ENCODE measurements at places on chromosomes 2 and 18. TPM values are rescaled to one million over a fixed set of nuclear protein-coding genes. Genes with fewer than 3 reads are reported as not detected.

Gene SULT1C2
- total RNA-seq = not detected

- H3K36me3 ChIP-seq = no peaks in the 10 kb centered on the region
- no peak overlapping the region for H3K27ac ChIP-seq
- H3K27me3 ChIP-seq = no peaks in the 10 kb centered on the region
Observed at GRCh38 chr2:68316111-68316510, 3.6 kb downstream of the CNRIP1 start.

- no peaks in the 10 kb centered on the region for H3K27me3 ChIP-seq
- DNase-seq = no peak
- no peak overlapping the region for H3K4me3 ChIP-seq
- H3K4me1 ChIP-seq = no peaks in the 10 kb centered on the region
- H3K36me3 ChIP-seq = no peaks in the 10 kb centered on the region
Observed at GRCh38 chr2:84779781-84780180, 101.1 kb downstream of the TRABD2A start.

DNA sequence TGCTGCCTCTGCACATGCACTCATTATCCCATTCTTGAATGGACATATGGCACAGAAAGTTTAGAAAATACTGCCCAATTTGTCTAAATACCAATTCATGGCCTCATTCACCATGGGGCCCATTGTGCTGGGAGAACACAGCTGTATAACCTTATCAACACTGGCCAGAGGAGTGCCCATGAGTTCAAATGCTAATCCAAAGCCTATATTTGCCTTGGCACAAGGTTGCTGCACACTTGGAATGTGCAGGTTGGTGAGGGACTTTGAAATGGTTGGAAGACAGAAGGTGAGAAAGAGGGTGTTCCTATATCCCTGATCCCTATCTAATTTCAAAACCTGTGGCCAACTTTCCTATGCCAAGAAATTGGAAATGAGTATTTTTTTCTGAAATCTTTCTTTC, 693.9 kb upstream of the ID2 start:
- H3K4me3 ChIP-seq = no peak overlapping the region
- H3K27ac ChIP-seq = no peak overlapping the region
- H3K4me1 ChIP-seq = no peaks in the 10 kb centered on the region
- no peak for DNase-seq
- H3K27me3 ChIP-seq = no peaks in the 10 kb centered on the region

DNA sequence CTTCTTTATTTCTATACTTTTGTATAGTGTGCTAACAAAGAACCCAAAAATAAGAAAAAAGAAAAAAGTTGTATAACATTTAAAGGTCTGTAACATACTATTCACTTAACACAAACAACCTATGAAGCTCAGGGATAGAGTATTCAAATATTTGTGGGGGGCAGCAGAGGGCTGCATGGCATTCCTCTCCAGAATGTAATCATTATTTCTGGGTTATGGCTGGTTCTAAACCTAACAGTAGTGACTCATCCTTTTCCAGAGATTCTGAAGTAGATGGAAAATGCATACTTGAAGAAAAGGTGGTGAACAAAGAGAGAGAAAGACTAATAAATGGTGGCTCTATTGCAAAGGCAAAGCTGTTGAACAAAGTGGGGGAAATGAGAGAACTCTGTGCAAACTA, 249.4 kb downstream of the NRXN1 start:
- no peak overlapping the region for H3K4me3 ChIP-seq
- no peak overlapping the region for H3K27ac ChIP-seq
- no peak for DNase-seq
- H3K27me3 ChIP-seq = no peaks in the 10 kb centered on the region
- H3K36me3 ChIP-seq = no peaks in the 10 kb centered on the region
- no peaks in the 10 kb centered on the region for H3K4me1 ChIP-seq

DNA sequence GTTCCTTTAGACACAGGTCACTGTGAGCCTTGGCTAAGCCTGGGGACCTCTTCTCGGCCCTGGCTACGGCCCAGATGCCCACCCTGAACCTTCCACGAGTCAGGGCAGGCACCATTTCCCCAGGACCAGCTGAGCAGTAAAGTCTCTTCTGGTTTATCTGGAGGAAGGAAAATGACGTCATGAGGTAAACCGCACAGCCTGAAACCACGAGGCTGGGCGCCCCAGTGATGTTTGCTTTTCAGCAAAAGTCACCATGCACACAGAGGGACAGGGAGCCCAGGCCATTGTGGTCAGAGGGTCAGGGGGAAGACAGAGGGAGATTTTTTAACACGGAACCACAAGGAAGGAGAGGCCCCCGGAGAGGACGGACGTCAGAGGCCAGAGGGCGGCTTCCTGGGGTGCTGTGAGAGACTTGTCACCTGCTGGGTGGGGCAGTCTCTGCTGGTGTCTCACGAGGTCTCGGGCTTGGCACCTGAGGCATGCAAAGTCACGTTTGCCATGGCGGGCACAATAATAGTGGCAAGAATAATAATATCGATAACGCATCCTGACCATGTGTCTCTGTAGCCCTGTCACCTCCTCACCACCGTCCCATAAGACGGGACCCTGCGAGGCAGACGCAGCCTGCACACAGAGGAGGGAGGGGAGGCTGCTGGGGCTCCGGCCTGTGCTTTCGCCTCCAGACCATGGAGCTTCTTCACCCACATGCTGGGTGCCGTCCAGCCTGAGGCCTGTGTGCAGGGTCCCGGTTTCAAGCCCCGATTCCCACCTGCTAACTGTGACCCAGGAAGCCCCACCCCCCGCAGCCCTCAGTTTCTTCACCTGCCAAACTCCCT, 33.2 kb upstream of the FOSL2 start:
- no peaks in the 10 kb centered on the region for H3K27me3 ChIP-seq
- peaks cover 26% of the 10 kb centered on the region for H3K4me1 ChIP-seq
- H3K36me3 ChIP-seq = no peaks in the 10 kb centered on the region
- H3K27ac ChIP-seq = no peak overlapping the region

DNA sequence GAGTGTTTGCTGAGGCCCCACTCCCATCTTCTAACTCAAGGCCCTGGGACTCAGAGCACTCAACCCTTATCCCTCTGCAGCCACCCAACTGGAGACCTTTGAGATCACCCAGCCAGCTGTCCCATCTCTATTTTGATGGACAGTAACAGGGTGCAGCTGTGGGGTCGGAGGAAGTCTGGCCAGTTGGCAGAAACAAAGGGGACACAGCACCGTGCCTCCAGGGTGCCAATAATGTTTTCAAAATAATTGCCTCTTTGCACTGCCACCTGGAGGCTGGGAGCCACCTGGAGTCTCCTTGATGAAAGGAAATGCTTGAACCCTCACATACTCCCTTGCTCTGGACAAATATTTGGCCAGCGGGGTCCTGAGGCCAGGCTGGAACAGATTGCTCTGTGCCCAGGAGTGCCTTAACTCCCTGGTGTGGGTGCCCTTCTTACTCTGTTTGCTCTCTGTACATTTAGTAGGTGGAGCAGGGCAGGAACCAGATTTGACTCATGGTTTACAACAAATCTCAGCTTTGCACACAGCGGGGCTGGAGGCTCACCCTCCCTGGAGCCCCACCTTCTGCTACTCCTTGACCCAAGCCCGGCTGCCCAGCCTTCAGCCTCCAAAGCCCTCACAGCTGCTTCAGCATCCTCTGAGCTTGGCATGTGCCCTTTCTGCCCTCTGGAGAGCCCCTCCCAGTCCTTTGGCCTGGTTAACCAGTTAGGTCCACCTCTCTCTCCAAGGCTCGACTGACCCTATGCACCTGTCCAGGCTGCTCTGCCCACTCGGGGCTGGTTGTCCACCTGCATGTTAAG, 17.2 kb downstream of the MAL start:
- no peak overlapping the region for H3K4me3 ChIP-seq
- H3K27me3 ChIP-seq = no peaks in the 10 kb centered on the region
- no peaks in the 10 kb centered on the region for H3K4me1 ChIP-seq
- no peak for DNase-seq
- no peaks in the 10 kb centered on the region for H3K36me3 ChIP-seq

DNA sequence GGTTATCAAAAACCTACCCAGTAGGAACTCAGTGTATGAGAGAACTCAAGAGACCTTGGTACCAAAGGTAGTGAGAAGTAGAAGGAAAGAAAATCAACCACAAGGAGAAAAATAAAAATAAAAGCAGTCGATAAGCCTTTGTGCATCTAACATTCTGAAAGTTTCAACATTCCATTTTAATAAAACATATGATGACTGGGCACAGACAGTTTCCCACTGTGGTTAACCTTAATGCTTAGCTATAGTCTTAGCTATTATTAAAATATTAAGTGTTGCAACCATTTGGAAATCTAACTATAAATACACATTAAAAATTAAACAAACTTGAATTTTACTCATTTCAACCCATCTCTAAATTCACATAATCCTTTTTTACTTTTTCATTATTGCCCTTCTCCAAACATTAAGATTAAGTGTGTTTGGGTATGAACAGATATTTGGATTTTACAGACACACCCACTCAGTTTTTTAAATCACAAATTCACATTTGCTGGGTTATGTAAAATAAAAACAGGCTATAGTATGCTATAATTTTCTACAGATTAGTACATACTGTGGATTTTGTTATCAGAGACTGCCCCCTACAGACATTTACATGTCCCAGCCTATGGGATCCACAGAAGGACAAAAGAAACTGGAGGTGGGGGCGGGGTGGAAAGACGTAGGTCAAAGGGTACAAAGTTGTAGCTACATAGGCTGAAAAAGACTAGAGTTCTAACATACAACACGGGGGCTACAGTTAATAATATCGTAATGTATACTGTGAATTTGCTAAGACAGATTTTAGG, 32.8 kb downstream of the SRBD1 start:
- no peak overlapping the region for H3K27ac ChIP-seq
- no peaks in the 10 kb centered on the region for H3K4me1 ChIP-seq
- no peak for DNase-seq
- no peaks in the 10 kb centered on the region for H3K36me3 ChIP-seq
- H3K27me3 ChIP-seq = no peaks in the 10 kb centered on the region

DNA sequence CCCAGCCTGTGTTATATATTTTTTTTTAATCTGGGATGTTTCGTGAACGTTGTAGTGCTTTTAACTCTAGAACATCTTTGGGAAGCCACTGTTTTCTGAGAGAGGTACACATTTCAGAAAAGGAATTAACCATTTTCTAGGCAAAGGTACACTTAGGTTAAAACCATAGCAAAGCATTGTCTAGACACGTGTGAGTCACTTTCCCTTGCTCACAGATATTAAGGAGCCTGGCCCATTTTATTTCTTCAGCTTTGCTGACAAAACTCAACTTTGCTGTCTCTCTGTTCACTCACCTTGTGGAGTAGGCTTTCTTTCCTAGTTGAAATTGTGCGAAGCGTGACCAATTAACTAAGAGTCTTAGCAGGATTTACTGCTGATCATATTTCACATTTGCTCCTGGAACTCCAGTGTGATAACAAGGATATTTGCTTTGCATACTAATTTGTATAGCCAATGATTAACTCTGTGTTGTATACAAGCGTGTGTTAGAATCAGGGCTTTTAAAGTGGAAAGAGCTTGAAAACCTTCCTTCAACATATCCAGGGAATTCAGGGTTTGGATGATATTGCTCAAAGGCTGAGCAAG, 215.0 kb upstream of the AGAP1 start:
- no peaks in the 10 kb centered on the region for H3K27me3 ChIP-seq
- no peaks in the 10 kb centered on the region for H3K4me1 ChIP-seq
- H3K4me3 ChIP-seq = no peak overlapping the region
- H3K36me3 ChIP-seq = no peaks in the 10 kb centered on the region
- no peak overlapping the region for H3K27ac ChIP-seq

DNA sequence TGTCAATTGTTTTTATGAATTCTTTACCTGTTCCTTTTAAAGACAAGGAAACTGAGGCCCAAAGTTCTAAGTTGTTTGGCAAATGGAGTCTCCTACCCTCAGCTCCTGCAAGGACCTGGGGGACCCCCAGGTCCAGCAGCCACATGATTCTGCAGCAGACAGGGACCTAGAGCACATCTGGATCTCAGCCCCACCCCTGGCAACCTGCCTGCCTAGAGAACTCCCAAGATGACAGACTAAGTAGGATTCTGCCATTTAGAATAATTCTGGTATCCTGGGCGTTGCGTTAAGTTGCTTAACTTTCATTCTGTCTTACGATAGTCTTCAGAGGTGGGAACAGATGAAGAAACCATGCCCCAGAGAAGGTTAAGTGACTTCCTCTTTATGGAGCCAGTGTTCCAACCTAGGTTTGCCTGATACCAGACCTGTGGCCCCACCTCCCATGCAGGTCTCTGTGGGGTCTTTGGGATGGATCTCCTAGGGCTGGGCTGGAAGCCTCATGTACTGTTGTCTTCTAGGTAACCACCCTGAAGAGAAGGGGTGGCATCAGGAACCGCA, 5.6 kb upstream of the CENPA start:
- H3K36me3 ChIP-seq = no peaks in the 10 kb centered on the region
- no peak overlapping the region for H3K27ac ChIP-seq
- peak; percentile 12 for DNase-seq
- no peak overlapping the region for H3K4me3 ChIP-seq

Gene CYP26B1
- 16.2 TPM for total RNA-seq

Gene C1QL2
- not detected for total RNA-seq

- H3K27ac ChIP-seq = no peak overlapping the region
- peaks cover under 1% of the 10 kb centered on the region for H3K27me3 ChIP-seq
- no peaks in the 10 kb centered on the region for H3K36me3 ChIP-seq
- no peak for DNase-seq
Observed at GRCh38 chr18:74064510-74064909, 83.1 kb downstream of the FBXO15 start.

- DNase-seq = peak; percentile 10
- H3K27ac ChIP-seq = no peak overlapping the region
- H3K27me3 ChIP-seq = no peaks in the 10 kb centered on the region
- H3K36me3 ChIP-seq = no peaks in the 10 kb centered on the region
- no peak overlapping the region for H3K4me3 ChIP-seq
- H3K4me1 ChIP-seq = peaks cover 21% of the 10 kb centered on the region
Observed at GRCh38 chr2:240590681-240591111, 4.2 kb downstream of the CAPN10 start.

DNA sequence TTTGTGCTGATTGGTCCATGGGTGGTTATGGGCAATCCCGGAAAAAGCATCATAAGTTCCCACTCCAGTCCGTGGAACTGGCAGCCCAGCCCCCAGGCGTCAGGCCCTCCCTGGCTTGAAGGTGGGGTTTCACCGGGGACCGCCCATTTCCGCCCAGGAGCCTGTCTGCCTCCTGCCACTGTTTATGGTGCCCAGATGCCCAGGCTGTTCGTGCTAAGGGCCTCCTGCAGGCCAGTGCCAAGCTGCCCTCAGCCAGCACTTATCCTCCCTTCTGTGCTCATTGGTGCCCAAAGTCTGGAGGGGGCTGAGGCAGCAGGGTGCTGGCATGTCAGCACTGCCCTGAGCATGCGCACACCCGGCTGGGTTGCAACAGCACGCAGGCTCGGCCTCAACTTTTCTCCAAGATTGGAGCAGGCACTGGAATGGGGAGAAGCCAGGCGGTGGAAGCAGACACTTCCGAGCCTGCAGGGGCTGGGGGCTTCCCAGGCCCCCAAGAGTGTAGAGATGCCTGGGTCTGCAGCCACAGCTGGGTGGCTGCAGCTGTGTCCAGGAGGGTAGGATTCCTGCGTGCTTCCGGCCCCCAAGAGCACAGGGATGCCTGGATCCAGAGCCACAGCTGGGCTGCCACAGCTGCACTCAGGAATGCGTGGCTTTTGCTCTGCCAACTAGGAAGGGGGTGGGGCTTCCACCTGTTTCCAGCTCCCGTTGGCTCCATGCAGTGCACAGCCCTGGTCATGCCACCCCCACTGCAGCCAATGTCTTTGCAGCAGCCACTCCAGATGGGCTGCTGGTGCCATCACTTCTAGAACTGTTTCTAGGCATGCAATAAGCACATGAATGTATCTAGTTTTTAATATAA, 74.0 kb downstream of the AGPS start:
- no peaks in the 10 kb centered on the region for H3K4me1 ChIP-seq
- H3K27me3 ChIP-seq = no peaks in the 10 kb centered on the region
- no peak overlapping the region for H3K27ac ChIP-seq
- H3K4me3 ChIP-seq = no peak overlapping the region

- H3K36me3 ChIP-seq = no peaks in the 10 kb centered on the region
- peak overlapping the region; percentile 94 for H3K27ac ChIP-seq
- H3K4me1 ChIP-seq = peaks cover 17% of the 10 kb centered on the region
- DNase-seq = no peak
- no peak overlapping the region for H3K4me3 ChIP-seq
- H3K27me3 ChIP-seq = no peaks in the 10 kb centered on the region
Observed at GRCh38 chr2:23542230-23542789, 157.3 kb downstream of the KLHL29 start.

Gene GAD1
- total RNA-seq = 1.8 TPM

Gene SH3RF3
- 16.4 TPM for total RNA-seq

Data from adrenal gland (tissue), 19 donors.